ENCODE measurements at places on chromosomes 2 and 18. TPM values are rescaled to one million over a fixed set of nuclear protein-coding genes. Genes with fewer than 3 reads are reported as not detected.

Gene OSBPL6
- 40.1 TPM for total RNA-seq

Gene CXCR1
- 0.86 TPM for total RNA-seq

Gene CCDC74B
- 4.2 TPM for total RNA-seq

Gene TTC21B
- total RNA-seq = 54.5 TPM

Gene ARHGEF33
- 11.7 TPM for total RNA-seq

Gene SLC25A12
- total RNA-seq = 120 TPM

Gene EVA1A
- not detected for total RNA-seq

Gene TMEM163
- total RNA-seq = 17.1 TPM

Gene CTDP1
- total RNA-seq = 18.9 TPM

Gene NTSR2
- 7.6 TPM for total RNA-seq

Gene CDK5R2
- total RNA-seq = 49.9 TPM

Gene SOX11
- total RNA-seq = 1.5 TPM

Gene TXNDC2
- total RNA-seq = 0.32 TPM

Gene CD8B2
- 0.21 TPM for total RNA-seq

Gene KCNJ13
- total RNA-seq = 0.72 TPM

Gene FEV
- 0.36 TPM for total RNA-seq

Gene AQP4
- total RNA-seq = 694 TPM

Gene MEP1B
- 1.1 TPM for total RNA-seq

Gene MRO
- total RNA-seq = 43.6 TPM

Gene RNU2-63P
- not detected for total RNA-seq

Gene RTKN
- total RNA-seq = 60.5 TPM

Gene GALR1
- 1.5 TPM for total RNA-seq

Gene PAIP2B
- total RNA-seq = 58.0 TPM
